ENCODE measurements at places on chromosomes 3 and 15. TPM values are rescaled to one million over a fixed set of nuclear protein-coding genes. Genes with fewer than 3 reads are reported as not detected.

Gene GOLGA8Q
- 0.48 TPM for total RNA-seq

Gene SPTBN5
- 15.2 TPM for total RNA-seq

Gene CADPS
- not detected for total RNA-seq

Gene POLQ
- total RNA-seq = 2.3 TPM

Gene KIF15
- total RNA-seq = 8.8 TPM

Gene POPDC2
- 0.48 TPM for total RNA-seq

Gene CLEC3B
- 2.6 TPM for total RNA-seq

Gene THRB
- total RNA-seq = 0.33 TPM

Gene RNU5B-1
- total RNA-seq = not detected

Gene GOLGA8K
- 0.65 TPM for total RNA-seq

Gene FGF12
- total RNA-seq = 1.6 TPM
